ENCODE measurements at places on chromosomes 6 and 20.

- no peak for DNase-seq
Measured at GRCh38 chr6:170149681-170150589, 140.9 kb downstream of the DLL1 start.

GRCh38 chr20:56614196-56614595, 14.9 kb upstream of the TFAP2C start:
- DNase-seq, result no peak

- no peak for DNase-seq
Measured at GRCh38 chr6:7646394-7646793, 56.4 kb downstream of the SNRNP48 start.

GRCh38 chr6:11607383-11607782, 69.8 kb downstream of the TMEM170B start:
- peak; percentile 69 for DNase-seq

GRCh38 chr6:15102241-15102640, 143.6 kb upstream of the JARID2 start:
- DNase-seq, result no peak

- DNase-seq, result no peak
Measured at GRCh38 chr6:84709121-84709520, 55.3 kb downstream of the TBX18 start.
